ENCODE measurements at places on chromosomes 7 and 10.

DNA sequence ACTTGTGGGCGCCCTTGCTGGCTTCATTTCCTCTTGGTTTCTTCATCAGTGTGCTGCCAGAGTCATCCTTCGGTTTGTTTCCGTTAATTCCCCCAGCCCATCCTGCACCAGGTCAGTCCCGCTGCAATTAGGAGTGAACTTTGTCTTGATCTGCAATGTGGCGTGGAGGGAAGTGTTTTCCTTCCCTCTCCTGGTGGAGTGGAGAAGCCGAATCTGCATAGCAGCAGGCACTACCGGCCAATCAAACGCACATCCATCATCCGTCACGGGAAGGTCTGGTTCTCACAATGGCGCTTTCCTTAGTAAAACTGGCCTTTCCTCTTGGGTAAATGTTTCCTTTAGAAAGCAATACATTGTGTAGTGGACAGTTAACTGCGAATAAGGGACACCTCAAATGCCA, 337.5 kb downstream of the CXCL12 start:
- DNase-seq: no peak

DNA sequence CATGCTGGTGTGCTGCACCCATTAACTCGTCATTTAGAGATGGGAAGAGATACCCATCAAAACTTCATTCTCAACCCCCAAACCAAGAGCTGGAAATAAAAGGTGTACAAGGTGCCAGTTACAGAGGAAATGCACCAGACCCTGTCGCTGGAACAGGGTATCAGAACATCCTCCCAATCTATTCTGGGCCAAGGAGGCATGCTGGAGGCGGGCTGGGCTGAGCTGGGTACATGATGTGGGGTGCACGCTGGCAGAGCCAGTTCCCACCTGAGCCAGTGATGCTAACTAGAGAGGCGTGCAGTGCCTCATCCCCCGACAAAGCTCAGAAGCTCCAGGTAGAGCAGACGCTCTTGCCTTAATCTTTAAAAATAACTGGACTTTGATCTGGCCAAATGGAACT, 70.1 kb downstream of the NPSR1 start:
- DNase-seq: no peak

DNA sequence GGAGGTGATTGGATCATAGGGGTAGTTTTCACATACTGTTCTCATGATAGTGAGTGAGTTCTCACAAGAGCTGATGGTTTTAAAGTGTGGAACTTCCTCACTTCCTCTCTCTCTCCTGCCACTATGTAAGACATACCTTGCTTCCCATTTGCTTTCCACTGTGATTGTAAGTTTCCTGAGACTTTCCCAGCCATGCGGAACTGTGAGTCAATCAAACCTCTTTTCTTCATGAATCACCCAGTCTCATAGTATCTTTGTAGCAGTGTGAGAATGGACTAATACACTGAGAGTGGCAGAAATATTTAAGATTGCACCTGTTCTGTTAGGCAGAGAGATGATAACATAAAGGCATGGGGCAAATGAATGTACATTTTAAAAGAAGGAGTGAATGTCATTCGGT, 507.8 kb downstream of the SORCS3 start:
- no peak for DNase-seq

GRCh38 chr10:25157650-25158049, 17.2 kb upstream of the GPR158 start:
- no peak for DNase-seq

GRCh38 chr7:3979611-3980299, 678.7 kb downstream of the SDK1 start:
- no peak for DNase-seq

GRCh38 chr10:110336111-110336721, 31.5 kb upstream of the SMNDC1 start:
- no peak for DNase-seq

- no peak for DNase-seq
These were observed 566 bp downstream of the ASNS start for GRCh38 chr7:97871659-97872024.

GRCh38 chr7:129471402-129471827, 30.9 kb upstream of the SMKR1 start:
- no peak for DNase-seq

All from activated CD4-positive, alpha-beta T cell treated with anti-CD3 and anti-CD28 coated beads for 1 hour (primary cell).